Cortex of kidney (tissue), 1 donor: ENCODE measurements at places on chromosomes 1 and 21.

DNA sequence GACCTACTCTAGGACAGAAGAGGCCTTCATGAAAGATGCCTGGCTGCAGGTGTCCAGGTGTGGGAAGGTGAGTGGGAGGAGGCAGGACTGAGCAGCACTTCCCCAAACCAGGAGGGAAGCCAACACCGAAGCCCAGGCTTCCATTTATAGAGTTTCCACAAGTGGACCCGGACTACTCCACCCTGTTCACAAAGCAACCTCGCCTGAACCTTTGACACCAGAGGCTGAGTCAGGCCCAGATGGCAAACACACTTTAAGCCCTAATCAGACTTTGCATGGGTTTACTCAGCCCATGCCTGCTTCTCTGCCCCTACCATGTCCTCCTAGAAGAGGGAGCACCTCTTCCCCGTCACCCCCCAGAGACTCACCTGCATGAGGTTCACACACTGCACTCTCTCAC is 14.0 kb downstream of the PRR9 start:
- no peak for DNase-seq

DNA sequence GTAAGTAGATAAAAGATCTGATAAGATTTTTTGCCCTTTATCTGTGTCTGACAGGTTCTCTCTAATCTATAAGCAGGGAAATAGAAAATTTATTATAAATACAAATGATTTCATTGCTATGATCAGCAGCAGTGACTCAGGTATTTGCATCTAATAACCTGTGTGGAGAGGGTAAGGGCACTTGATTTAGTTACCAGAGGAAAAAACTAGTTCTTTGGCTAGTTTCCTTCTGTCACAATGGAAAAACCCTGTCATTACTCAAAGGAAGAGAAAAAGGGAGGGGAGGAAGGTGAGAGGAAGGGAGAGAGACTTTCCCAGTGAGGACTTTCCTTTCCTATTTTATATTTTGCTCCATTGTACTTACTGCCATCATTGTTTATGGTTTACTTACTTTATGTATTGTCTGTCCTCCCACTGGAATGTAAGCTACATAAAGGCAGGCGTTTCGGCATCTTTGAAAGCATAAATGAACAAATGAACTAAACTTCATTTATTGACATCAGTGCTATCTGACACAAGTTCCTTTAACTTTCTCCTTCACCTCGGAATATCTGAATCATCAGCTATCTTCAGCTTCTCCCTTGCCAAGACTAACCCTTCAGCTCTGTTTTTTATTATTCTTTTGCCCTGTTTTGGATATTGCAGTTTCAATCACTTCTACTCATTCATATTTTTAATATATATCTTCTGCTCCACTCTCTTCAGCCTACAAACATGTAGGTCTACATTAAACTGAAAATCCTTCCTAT is 34.9 kb downstream of the WDR3 start:
- DNase-seq: no peak

DNA sequence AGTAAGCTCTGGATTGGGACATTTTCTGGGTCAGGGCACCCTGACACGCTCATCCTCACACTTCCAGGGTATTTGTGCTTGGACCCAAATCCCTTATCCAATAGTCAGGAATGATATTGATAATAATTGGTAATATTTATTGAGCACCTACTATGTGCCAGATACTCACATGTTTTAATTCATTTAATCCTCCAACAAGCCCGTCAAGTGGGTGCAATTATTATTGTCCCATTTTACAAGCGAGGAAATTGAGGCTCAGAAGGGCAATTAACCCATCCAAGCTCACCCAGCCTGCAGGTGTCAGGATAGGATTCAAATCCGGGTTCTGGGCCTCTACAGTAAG is 11.4 kb upstream of the PADI3 start:
- no peak for DNase-seq

DNA sequence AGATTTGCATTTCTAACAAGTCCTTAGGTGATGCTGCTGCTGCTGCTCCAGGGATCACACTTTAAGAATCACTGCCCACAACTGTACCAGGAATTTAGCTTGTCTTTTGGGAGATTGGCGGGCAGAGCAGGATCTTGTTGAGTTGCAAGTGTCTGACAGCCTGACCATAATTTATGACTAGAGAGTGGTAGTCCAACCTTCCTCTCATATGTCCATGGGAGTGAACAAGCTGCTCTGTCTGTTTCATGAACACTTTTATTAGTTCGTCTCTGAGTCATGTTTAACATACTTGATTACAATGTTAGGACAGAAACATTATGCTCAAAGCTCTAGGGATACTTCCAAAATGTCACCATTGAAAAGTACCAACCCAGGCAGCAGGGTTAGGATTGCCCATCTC is 169.6 kb downstream of the TGFB2 start:
- no peak for DNase-seq

DNA sequence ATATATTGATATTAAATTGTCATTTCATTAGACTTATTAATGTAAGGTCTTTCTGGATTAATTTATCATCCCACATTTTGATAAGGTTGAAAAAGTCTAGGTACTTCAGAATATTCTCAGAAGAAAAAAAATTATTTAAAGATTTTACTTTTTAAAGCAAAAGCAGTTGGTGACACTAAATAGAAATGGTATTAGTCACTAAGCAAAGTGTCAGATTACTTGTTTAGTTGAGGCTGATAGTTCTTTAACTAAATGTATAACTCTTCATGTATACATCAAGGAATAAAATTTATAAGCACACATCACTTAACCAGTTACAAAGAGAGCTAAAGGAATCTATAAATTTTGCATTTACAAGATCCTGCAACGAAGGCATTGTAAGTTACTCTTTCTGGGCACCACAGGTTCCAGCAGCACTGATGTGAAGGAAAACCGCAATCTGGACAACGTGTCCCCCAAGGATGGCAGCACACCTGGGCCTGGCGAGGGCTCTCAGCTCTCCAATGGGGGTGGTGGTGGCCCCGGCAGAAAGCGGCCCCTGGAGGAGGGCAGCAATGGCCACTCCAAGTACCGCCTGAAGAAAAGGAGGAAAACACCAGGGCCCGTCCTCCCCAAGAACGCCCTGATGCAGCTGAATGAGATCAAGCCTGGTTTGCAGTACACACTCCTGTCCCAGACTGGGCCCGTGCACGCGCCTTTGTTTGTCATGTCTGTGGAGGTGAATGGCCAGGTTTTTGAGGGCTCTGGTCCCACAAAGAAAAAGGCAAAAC is 101.1 kb downstream of the ADARB1 start:
- no peak for DNase-seq

- no peak for DNase-seq
Observed at GRCh38 chr1:221035662-221036153, 156.5 kb downstream of the HLX start.

- DNase-seq: no peak
Observed at GRCh38 chr1:48263041-48263440, 40.5 kb downstream of the SLC5A9 start.

DNA sequence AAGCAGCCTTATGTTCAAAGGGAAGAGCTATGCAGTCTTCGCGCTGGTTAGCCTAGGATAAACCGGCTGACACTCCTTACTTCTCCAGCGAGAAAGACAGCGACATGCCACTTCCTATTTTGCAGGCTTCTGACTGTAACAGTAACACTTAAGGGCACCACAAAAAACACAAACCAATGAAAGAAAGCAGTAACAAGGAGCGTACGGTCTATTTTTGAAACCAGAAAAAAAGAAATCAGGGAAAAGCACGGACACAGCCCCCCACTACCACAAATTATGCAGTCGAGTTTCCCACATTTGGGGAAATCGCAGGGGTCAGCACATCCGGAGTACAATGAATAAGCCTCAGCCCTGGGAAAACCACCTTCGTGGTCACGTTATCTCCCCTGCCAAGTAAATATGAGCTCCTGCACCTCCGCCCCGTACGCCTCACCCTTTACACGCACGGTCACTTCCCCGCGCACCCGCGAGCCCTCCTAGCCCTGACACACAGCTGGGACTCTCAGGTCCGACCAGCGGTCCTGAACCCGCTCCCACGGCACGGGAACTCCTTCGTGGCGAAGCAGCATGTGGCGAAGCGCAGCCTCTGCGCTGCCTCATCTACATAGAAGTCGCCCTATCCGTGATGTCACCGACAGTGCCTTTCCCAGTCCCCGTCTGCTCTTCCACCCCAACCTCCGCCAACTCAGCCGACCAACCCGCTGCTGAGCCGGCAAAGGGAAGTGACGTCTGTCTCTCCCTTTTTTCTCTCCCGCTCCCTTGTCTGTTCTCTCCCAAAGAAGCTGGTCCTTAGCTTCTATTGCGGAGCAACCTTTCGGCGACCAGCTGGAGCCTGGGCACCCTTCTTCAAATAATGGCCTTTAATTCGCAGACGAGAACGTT is 40.9 kb upstream of the PPIAL4F start:
- no peak for DNase-seq

GRCh38 chr1:26288311-26288941 is 8.5 kb downstream of the SH3BGRL3 start:
- no peak for DNase-seq

GRCh38 chr1:59731591-59731990 is 83.2 kb upstream of the HOOK1 start:
- DNase-seq: no peak

GRCh38 chr1:181485287-181486097 is 2.2 kb downstream of the CACNA1E start:
- DNase-seq: no peak

GRCh38 chr1:38456531-38456876 is 403.1 kb downstream of the RRAGC start:
- no peak for DNase-seq

DNA sequence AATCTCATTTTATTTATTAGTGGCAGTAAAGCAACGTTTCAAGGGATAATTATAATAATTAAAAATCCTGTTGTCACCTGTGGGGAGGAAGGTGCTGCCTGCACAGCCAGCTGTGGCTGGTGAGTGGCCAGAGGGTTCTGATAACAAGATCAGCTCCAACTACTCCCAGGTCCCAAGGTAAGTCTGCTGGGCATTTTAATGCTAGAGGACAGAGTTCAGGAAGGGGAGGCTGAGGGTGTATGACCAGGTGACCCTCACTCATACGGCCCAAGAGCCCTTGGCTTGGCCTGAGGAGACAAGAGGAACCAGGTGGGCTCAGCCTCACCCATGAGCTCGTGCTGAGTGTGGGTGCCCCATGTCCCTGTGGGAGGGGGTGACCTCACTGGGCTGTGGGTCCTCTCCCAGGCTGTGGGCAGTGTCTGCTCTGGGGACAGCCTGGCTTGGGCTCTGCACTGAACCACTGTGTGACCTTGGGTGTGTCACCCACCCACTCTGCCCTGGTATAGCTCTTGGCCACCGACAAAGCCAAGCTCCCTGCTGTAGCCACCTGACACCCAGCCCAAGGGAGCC is 223.8 kb downstream of the PTPRU start:
- DNase-seq: no peak

GRCh38 chr1:92544756-92545165 is 58.0 kb upstream of the GFI1 start:
- DNase-seq: no peak

GRCh38 chr21:34796518-34797200 is 127.9 kb downstream of the CLIC6 start:
- DNase-seq: no peak

DNA sequence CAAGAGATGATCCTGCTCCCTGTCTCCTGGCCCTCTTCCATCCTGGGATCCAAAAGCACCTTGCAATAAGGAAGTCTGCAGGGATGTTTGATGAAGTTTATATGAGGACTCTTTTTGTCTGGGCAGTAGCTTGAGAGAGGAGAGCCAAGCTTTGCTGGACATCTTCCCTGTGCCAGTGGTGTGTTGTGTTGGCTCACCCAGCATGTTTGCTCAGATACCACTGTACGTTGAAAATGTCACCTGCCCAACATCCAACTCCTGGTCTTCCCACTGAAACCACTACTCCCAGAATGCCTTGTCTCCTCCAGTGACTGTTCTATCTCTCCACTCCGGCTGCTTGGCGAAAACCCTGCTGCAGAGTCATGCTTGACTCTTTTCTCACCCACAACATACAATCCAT is 12.8 kb downstream of the CDK18 start:
- no peak for DNase-seq

GRCh38 chr1:218205721-218206120 is 79.4 kb upstream of the RRP15 start:
- no peak for DNase-seq

- no peak for DNase-seq
Observed at GRCh38 chr21:30146558-30147282, 19.9 kb downstream of the CLDN17 start.

DNA sequence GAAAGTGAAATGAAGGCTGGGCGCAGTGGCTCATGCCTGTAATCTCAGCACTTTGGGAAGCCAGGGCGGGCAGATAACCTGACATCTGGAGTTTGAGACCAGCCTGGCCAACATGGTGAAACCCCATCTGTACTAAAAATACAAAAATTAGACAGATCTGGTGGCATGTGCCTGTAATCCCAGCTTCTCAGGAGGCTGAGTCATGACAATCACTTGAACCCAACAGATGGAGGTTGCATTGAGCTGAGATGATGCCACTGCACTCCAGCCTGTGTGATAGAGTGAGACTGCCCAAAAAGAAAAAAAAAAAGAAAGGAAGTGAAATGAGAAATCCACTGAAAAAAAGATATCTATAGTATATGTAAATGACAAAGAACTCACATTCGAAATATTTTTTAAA is 439.9 kb downstream of the DISC1 start:
- no peak for DNase-seq

GRCh38 chr1:147491098-147491497 is 50.2 kb upstream of the BCL9 start:
- DNase-seq: no peak

GRCh38 chr1:18948913-18949685 is 7.4 kb downstream of the IFFO2 start:
- no peak for DNase-seq

DNA sequence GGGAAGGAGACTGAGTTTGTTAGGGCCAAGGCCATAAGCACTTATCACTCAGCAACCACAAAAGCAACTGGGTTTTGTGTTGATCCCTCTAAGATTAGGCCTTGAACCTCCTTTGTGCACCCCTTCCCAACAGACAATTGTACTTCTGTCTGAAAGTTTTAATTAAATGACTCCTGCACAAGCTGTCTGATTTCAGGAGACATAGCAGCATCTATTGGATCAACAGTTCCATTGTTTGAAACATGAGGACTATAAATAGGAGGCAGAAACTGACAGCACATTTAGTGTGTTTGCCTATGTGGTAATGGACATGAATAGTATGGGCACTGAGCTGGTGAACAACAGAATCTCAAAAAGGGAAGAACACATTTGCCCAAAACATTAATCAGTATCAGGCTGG is 167.3 kb upstream of the KCNJ6 start:
- no peak for DNase-seq

- no peak for DNase-seq
Observed at GRCh38 chr1:55635856-55636255, 420.7 kb upstream of the USP24 start.

- DNase-seq: no peak
Observed at GRCh38 chr1:41708332-41708731, 210.4 kb downstream of the HIVEP3 start.

GRCh38 chr1:16235944-16236510 is 956 bp downstream of the CPLANE2 start:
- DNase-seq: no peak

DNA sequence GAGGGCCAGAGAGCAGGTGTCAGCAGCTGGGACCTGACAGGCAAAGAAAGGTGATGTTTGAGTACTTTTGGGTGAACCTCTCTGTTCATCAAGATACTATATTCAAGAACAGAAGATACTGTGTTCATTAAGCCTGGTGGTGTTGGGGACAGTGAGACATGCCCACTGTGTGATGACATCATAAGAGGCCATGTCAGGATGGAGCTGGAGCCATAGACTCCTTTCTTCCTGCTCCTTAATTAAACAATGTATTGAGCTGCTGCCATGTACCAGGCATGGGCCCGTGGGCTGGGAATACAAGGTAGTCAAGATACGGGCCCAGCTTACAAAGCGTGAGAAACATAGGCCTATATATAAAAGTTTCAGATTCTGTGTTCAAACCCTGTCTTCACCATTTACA is 435.4 kb downstream of the RPS6KC1 start:
- no peak for DNase-seq
